Upper lobe of right lung (tissue), 1 donor: ENCODE measurements at places on chromosomes 12 and 14. TPM values are rescaled to one million over a fixed set of nuclear protein-coding genes. Genes with fewer than 3 reads are reported as not detected.

HSPB8 gene
- total RNA-seq = 70.0 TPM

C12orf56 gene
- not detected for total RNA-seq

SOCS4 gene
- total RNA-seq = 23.8 TPM

JAG2 gene
- 31.2 TPM for total RNA-seq

CLEC4D gene
- total RNA-seq = 1.1 TPM

DNA sequence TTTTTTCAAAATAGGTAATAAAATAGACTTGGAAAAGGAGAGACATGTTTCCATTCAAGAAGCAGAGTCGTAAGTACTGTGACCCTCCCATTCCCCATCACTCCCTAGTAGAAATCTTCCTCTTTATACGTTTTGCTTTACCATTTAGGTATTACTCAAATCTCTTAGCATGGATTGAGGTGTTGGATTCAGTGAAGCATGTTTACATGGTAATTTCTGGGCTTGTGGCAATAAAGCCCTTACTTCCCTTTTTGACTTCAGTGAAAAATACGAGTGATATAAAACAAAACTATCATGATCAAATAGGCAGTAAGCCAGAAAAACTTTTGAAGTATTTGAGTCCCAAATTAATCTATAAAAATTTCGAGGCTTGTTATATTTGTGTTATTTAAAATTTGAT is 27.4 kb downstream of the RAB21 start:
- H3K4me1 ChIP-seq = peaks cover 11% of the 10 kb centered on the region
- no peak overlapping the region for H3K27ac ChIP-seq
- DNase-seq = no peak
- H3K36me3 ChIP-seq = peaks cover 59% of the 10 kb centered on the region
- no peaks in the 10 kb centered on the region for H3K27me3 ChIP-seq

DNA sequence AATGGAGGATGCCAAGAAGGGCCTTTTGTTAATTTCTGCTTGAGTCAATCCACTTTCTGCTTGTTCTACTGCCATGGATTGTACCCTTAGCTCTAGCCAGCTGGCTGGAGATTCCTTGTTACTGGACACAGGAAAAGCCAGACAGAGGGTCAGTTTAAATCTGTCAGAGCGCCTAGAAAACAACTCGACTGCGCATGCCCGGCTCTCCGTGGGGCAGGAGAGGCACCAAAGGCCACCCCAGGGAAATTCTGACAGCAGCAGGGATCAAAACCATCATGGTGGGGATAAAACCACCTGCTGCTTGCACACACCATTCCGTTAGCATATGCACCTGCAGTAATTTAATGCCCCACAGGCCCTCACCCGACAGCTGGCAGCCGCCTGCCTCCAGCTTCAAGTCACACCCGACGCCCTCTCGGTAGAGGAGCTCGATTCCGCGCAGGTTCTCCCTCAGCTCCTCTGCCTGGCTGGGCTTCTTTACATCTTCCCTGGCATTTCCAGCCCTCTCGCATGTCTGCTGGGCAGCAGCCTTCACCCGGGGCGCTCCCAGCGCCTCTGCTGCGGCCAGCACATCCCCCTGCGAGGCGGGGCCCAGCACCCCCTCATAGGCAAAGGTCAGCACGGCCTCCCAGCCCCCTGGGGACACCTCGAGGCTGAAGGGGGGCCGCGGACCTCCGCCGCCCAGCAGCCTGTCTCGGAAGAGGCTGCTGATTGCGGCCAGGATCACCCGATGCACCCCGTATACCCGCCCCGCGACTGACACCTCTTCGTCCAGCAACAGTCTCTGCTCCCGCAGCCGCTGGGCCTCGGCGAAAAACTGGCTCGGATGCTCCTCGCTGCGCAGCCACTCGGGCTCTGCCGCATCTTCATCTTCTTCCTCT is 1.0 kb downstream of the KLHL33 start:
- H3K36me3 ChIP-seq = no peaks in the 10 kb centered on the region
- H3K4me3 ChIP-seq = peak overlapping the region; percentile 22
- peak overlapping the region; percentile 61 for H3K27ac ChIP-seq
- no peak for DNase-seq
- H3K27me3 ChIP-seq = no peaks in the 10 kb centered on the region
- no peaks in the 10 kb centered on the region for H3K4me1 ChIP-seq

DNA sequence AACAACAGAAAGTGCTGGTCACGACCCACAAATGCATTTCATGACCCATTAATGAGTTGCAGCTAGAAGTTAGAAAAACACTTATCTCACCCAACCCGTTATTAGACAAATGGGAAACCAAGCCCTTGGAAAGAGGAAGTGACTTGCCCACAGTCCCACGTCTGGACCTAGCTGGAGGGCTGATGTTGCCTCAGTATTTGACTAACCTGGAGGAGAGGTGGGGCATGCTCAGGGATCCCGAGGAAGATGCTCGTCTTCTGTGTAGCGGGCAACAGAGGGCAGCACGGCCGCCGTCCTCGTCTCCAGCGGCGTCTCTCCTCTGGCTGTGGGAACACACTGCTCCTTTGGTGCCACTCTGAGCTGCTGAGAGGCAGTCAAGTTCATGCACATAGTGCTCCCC is 12.7 kb downstream of the CCND2 start:
- no peak for DNase-seq
- peaks cover 73% of the 10 kb centered on the region for H3K36me3 ChIP-seq
- H3K27ac ChIP-seq = no peak overlapping the region
- no peaks in the 10 kb centered on the region for H3K27me3 ChIP-seq
- no peak overlapping the region for H3K4me3 ChIP-seq

DNA sequence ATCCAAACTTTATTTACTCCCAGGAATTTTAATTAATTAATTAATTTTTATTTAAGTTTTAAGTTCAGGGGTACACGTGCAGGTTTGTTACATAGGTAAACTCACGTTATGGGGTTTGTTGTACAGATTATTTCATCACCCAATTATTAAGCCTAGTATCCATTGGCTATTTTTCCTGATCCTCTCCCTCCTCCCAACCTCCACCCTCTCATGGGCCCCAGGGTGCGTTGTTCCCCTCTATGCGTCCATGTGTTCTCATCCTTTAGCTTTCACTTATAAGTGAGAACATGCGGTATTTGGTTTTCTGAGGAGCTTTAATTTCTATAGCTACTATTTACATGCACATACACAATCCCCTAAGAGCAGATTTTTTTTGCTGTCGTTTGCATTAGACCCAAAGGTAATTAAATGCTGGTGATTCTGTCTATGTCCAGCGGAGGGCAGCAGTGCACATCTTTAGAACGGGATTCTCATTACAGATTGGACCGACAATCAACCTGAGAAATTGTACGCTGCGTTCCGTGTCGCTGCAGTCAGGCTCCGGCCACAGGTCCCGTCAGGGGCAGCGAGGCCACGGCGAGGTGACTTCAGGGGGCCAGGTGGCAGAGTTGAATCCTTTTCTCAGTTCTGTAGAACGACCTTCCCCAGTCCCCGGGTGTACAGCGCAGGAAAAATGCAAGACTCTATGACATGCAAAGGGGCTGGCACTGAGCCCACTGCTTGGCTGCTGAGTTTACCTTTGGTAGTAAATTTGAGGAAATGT is 11.6 kb downstream of the TMEM30B start:
- H3K27me3 ChIP-seq = peaks cover 24% of the 10 kb centered on the region
- H3K4me3 ChIP-seq = peak overlapping the region; percentile 46
- no peaks in the 10 kb centered on the region for H3K36me3 ChIP-seq
- H3K4me1 ChIP-seq = no peaks in the 10 kb centered on the region

- H3K4me1 ChIP-seq = peaks cover 21% of the 10 kb centered on the region
- no peak for DNase-seq
- peak overlapping the region; percentile 72 for H3K4me3 ChIP-seq
- H3K27ac ChIP-seq = peak overlapping the region; percentile 90
These were observed 520 bp upstream of the MON2 start for GRCh38 chr12:62466018-62466593.

GRCh38 chr12:102592134-102592533 is 111.8 kb upstream of the IGF1 start:
- H3K4me3 ChIP-seq = no peak overlapping the region
- DNase-seq = no peak
- H3K4me1 ChIP-seq = no peaks in the 10 kb centered on the region
- no peak overlapping the region for H3K27ac ChIP-seq

GRCh38 chr14:57057803-57058202 is 210.9 kb downstream of the EXOC5 start:
- no peaks in the 10 kb centered on the region for H3K36me3 ChIP-seq
- no peak overlapping the region for H3K4me3 ChIP-seq
- peak; percentile 65 for DNase-seq
- H3K4me1 ChIP-seq = no peaks in the 10 kb centered on the region
- no peaks in the 10 kb centered on the region for H3K27me3 ChIP-seq
- no peak overlapping the region for H3K27ac ChIP-seq

DNA sequence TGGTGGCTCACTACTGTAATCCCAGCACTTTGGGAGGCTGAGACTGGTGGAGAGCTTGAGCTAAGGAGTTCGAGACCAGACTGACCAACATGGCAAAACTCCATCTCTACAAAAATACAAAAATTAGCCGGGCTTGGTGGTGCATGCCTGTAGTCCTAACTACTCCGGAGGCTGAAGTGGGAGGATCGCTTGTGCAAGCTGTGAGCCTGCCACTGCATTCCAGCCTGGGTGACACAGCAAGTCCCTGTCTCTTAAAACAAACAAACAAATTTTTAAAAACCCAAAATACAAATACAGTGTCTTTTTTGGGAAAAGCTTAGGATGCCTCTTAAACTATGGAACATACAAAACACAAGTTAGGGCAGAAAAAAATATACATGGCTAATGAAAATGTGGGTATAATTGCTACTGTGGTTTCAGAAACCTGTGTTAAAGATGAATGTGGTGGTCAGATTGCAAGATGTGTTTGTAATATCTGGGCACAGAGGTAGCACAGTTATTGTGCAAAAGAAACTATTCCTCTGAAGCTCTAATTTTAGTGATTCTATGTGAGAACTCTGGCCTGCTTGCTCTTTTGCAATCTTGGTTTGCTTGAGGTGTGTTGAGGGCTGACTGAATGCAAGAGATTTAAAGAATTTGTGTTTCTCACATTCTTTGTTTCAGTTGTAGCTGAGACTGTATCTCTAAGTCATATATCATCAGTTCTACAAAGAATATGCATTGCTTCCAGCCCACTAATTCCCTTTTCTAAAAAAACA is 3.9 kb upstream of the HSPA2 start:
- peaks cover 6% of the 10 kb centered on the region for H3K4me1 ChIP-seq
- no peaks in the 10 kb centered on the region for H3K27me3 ChIP-seq
- H3K36me3 ChIP-seq = no peaks in the 10 kb centered on the region
- H3K27ac ChIP-seq = no peak overlapping the region

DNA sequence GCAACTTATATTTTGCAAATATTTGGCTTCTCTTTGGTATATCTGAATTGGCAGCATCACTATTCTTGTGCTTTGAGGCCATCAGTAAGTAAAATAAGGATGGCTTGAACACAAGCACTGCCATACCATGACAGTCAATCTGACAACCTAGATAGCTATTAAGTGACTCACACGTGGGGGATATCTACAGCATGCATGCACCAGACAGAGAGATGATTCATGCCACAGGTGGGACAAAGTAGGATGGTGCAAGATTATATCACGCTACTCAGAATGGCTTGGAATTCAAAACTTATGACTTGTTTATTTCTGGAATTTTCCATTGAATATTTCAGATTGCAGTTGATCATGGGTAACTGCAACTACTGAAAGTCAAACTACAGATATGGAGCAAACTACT is 675.6 kb upstream of the MDGA2 start:
- no peaks in the 10 kb centered on the region for H3K36me3 ChIP-seq
- no peaks in the 10 kb centered on the region for H3K27me3 ChIP-seq
- no peak for DNase-seq
- H3K27ac ChIP-seq = no peak overlapping the region
- H3K4me3 ChIP-seq = no peak overlapping the region

DNA sequence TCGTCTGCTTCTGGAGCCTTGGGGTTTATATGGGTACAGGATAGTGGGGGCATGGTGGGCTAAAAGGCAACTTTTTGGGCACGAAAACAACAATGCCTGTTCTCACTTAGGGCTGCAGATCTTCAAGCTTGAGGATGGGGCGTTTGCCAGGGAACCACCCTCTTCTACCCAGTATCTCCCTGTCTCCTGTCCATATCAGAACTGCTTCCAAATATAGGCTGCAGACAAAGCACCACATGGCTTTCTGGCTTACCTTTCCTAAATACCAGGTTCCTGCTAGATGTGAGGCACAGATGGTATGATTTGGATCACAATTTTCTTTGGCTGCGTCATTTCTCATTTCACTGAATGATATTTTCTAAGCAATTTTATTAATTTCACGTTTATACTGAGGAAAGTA is 70.4 kb downstream of the CMAS start:
- no peak overlapping the region for H3K27ac ChIP-seq
- H3K4me3 ChIP-seq = no peak overlapping the region
- no peaks in the 10 kb centered on the region for H3K27me3 ChIP-seq
- H3K36me3 ChIP-seq = no peaks in the 10 kb centered on the region
- H3K4me1 ChIP-seq = no peaks in the 10 kb centered on the region
- DNase-seq = no peak

DNA sequence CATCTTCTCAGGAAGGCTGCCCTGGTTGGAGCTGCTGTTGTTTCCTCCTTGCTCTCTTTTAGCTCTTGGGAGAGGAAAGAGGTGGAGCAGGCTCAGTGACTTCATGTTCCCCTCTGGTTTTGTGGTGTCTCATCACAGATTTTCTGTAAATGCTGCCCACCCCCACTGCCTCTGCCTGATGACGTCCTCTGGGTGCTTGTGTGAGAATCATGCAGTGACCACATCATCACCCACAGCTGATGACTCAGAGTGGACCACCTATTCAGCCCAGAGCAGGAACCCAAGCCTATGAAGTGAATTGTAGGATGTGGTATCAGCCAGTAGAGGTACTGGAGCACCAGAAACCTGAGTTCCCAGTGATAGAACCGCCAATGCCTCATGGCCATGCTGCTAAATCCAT is at the start of gene GZMB:
GZMB (minus strand) TSS at position 33 of the 400 bp plus-strand sequence; CDS start at position 3, 30 bp downstream.
- no peak within 1 kb of the TSS for H3K4me3 ChIP-seq
- no peak for DNase-seq
- no peaks in the 10 kb centered on the region for H3K4me1 ChIP-seq
- H3K36me3 ChIP-seq = no peaks in the 10 kb centered on the region

- H3K36me3 ChIP-seq = no peaks in the 10 kb centered on the region
- DNase-seq = no peak
- no peak overlapping the region for H3K4me3 ChIP-seq
- no peak overlapping the region for H3K27ac ChIP-seq
- no peaks in the 10 kb centered on the region for H3K27me3 ChIP-seq
- H3K4me1 ChIP-seq = no peaks in the 10 kb centered on the region
These were observed 890.9 kb downstream of the VRK1 start for GRCh38 chr14:97687944-97688630.

- H3K36me3 ChIP-seq = no peaks in the 10 kb centered on the region
- DNase-seq = no peak
- H3K27ac ChIP-seq = no peak overlapping the region
- H3K4me1 ChIP-seq = no peaks in the 10 kb centered on the region
These were observed 7.1 kb upstream of the SMUG1 start for GRCh38 chr12:54195737-54196347.

DNA sequence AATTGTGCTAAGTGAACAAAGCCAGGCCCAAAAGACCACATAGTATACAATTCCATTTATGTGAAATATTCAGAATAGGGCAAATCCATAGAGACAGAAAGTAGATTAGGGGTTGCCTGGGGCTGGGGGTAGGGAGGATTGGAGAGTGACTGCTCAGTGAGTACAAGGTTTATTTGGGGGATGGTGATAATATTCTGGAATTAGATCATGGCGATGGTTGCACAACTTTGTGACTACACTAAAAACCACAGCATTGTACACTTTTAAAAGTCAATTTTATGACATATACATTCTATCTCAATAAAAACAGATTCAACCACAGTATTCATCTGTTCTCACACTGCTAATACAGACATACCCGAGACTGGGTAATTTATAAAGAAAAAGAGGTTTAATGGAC is 68.7 kb upstream of the MAP1LC3B2 start:
- H3K27me3 ChIP-seq = no peaks in the 10 kb centered on the region
- DNase-seq = no peak
- no peak overlapping the region for H3K4me3 ChIP-seq
- H3K27ac ChIP-seq = no peak overlapping the region
- no peaks in the 10 kb centered on the region for H3K4me1 ChIP-seq
